Activated B cell treated with CpG ODN at 0.5 μM for 24 hours (primary cell): ENCODE measurements at places on chromosomes 7 and 10.

DNA sequence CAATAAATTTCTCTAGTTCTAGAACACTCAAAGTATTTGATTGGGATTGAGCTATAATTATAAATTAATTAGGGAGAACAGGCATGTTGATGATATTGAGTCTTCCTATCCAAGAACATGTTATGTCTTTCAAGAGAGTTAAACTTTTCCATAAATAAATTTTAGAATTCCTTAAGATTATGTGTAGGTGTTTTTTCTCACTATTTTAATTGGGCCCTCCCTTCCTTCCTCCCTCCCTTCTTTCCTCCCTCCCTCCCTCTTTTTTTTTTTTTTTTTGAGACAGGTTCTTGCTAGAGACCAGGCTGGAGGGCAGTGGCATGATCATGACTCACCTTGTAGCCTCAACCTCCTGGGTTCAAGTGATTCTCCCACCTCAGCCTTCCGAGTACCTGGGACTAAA lies 20.2 kb downstream of the EXOC6 start:
- no peak for DNase-seq

- no peak for DNase-seq
Measured at GRCh38 chr7:84914598-84914997, 272.3 kb downstream of the SEMA3D start.

DNA sequence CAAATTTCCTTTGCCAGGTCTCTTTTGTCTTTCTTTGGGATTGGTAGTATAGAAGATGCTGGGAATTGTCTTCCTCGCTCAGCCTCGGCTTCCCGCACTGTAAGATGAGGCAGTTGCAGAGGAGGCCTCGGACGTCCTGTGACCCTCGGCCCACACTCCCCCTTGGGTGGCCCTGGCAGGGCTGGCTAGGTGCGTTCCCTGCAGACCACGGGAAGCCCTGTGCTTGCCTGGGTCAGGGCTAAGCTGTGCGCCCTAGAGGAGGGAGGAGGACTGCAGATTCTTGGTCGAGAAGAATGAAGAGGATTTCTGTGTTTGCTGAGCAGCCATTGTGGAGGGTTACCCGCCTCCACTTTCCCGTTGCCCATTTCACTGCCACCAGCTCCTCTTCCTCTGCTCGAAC lies 42.8 kb downstream of the WIPI2 start:
- DNase-seq, result no peak

GRCh38 chr7:7969306-7970236 lies 975 bp downstream of the GLCCI1 start:
- peak; percentile 57 for DNase-seq

DNA sequence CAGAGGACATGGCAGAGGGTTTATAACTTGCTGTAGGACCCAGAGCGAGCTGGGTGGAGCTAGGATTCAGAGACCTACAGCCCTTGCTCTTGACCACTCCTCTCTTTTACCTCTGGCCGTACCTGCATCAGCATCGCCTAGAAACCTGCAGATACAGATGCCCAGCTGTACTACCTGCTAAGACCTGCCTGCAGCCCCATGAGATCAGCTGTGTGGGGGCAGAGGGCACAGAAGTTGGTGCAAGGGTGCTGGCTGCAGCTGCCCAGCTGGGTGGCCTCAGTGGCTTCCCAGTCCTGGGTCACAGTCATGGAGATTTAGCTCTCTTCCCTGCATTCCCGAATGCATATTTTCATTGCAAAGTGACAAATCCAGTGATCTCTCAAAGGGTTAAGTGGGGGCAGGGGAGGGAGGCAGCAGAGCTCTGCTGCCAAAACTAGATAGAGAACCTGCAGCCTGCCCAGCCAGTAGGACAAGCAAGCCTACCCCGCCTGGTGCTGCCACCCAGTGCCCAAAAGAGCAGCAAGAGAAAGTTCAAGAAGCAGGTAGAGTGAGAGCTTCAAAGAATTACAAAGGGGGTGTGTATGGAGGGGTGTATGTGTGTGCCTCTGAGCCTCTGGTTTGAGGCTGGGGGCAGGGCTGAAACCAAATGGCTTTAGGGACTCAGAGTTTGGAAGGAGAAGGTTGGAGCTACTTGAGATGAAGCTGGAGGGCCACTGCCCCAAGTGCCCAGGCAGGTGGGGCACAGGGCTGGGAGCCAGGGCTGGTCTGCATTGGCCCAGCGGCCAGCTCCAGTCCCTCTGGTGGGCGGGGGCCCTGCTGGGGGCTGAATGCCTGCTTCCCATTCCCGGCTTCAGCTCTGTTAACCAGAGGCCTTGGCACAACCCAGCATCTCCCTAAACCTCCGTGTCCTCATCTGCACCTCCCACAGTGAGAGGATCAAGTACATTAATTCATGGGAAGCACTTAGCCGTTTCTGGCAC lies 6.9 kb downstream of the FAM241B start:
- no peak for DNase-seq
